ENCODE measurements at places on chromosomes 6 and 20.

GRCh38 chr6:149934249-149935156 lies 7.3 kb upstream of the ULBP2 start:
- peak; percentile 81 for DNase-seq

DNA sequence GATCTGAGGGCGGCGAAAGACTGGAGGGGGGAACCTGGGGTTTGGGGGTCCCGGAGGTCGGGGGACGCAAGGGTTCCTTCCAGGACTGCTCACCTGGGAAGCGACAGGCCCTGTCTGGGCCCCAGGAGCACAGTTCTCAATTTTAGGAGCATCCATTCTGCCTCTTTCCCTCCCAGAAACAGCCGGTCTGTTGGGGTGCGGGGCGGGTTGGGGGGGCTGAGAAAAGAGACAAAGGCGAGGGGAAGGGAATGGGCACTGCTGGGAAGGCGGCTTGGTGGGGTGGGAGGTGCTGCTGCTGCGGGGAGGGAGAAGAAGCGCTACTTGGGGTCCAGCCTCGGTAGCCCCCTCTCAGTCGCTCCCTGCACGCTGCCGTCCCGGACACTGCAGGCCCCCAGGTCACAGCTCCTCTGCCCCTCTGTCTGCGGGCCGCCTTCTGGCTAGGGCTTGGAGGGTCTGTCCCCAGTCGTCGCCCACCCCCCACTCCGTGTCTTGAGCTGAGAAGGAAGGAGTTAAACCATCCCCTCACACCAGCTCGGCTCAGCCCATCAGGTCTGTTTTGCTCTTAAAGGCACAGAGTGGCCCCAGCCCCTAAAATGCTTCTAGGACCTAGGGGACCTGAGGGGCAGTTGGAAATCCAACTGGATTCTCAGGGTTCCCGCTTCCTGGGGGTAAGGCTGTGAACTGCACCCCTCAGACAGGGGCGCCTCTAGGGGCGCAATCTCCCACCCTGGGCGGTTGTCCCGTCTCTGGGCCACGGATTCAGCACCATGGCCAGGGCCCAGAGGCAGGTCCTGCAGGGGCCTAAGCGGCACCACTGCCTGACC lies 690 bp downstream of the GDAP1L1 start:
- peak; percentile 43 for DNase-seq

DNA sequence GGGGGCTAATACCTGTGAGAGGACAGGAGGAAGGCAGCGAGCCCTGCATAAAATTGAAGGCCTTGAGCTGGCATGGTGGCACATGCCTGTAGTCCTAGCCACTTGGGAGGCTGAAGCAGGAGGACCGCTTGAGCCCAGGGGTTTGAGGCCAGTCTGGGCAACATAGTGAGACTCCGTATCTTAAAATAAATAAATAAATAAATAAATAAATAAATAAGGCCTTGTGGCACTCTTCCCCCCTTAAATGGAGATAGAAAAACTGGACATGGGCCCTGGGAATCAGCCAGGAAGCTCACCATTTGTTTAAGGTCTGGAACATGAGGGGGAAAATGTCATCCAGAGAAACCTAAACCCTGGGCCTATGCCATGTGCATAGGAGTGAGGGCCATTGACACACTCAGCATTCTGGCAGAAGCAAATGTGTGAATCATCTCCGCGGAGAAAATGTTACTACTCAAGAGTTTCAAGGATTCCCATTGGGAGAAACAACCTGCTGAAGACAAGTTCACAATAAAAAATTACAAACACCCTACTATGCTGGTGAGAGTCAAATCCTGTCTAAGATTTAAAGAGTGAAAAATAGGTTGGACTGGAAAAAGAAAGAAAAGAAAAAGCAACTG lies 51.9 kb upstream of the UBR2 start:
- no peak for DNase-seq

GRCh38 chr6:53641348-53641747 lies 24.2 kb downstream of the KLHL31 start:
- no peak for DNase-seq

DNA sequence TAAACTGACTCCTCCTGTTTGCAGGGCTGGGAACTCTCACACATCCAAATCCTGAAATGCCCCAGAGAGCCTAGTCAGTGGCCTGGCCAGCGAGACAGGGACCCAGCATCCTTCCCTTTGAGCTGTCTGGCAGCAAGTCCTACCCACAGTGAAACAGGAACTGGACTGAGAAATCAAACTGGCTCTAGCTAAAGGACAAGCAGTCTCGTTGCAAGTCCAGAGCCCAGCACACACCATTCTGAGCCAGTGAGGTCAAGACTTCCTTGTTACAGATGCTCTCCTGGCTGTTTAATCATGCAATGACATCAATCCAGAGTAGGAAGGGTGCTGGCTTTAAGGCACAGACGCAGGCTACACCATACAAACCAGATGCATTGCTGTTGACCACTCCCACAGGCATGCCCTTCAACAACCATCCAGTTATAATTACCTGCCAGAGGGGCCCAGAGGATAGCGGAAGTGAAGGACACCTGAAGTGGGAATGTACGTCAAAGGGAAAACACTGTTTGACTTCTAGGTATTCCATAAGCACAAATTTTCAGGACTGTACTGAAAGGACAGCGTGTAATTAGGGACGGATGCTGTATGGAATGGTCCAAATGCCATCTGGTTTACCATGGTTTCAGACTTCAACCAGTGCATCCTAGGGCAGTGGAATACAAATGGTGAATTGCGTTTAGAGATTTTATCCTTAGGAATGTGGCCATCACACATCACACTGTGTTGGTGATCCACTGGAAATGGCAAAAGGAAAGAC lies 114.4 kb downstream of the SLC23A2 start:
- DNase-seq = no peak

- DNase-seq = no peak
Observed at GRCh38 chr6:124924333-124924759, 37.9 kb upstream of the RNF217 start.

- DNase-seq = no peak
Observed at GRCh38 chr6:6224933-6225486, 95.5 kb downstream of the F13A1 start.

DNA sequence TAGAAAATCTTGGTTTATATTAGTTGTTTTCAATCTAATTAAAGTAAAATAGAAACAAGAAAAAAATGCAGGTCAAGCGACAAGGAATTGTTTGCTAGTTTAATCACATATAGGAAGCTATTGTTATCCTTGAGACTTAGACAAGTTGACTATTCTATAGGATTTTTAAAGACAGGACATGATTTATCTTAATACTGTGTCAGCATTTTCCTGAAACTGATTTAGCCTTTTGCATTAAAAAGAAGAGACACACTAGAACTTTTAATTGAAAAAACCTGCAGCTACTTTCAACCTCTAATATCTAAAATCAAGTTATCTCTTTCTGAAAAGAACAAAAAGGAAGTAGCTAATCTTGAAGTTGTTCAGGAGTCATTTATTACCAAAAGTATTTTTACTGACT lies 246.2 kb downstream of the PHF3 start:
- DNase-seq = no peak

- no peak for DNase-seq
Observed at GRCh38 chr6:40997234-40997957, 41.6 kb downstream of the UNC5CL start.

GRCh38 chr6:51753635-51754034 lies 333.8 kb downstream of the PKHD1 start:
- peak; percentile 13 for DNase-seq

- DNase-seq = no peak
Observed at GRCh38 chr6:158754738-158755137, 64.4 kb downstream of the EZR start.

DNA sequence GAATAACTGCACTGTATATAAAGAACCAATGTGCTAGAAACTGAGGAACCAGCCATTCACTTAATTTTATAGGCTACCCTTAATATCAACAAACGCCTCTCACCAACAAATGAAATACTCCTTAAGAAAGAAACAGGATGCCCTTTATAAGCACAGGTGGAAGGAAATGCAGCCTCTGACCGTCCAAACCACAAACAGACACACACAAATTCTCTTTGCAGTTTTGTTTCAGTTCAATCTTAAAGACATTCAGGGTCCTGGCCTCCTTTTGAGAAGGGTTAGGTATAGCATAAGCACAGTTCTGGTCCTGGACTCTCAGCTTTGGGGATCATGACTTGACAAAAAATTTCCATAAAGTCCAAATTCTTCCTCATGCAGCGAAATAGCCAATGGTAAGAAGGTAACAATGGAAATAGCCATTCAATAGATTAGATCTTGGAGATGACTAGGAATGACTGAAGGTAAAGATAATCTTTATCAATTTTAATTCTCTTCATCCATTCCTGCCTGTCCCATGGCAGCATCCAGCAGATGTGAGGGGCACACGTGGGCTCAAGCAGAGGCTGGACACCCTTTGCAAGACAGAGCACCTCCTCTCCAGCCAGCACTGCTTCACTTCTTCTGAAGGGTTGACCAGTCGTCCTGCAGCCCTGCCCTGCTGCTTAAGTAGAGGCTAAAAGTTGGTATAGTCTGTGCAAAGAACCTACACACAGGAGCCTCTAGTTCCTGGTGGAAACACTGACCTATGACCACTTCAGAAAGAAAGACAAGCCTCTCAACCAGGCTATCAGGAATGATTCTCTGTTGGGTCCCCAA lies 123.9 kb downstream of the CD83 start:
- no peak for DNase-seq

DNA sequence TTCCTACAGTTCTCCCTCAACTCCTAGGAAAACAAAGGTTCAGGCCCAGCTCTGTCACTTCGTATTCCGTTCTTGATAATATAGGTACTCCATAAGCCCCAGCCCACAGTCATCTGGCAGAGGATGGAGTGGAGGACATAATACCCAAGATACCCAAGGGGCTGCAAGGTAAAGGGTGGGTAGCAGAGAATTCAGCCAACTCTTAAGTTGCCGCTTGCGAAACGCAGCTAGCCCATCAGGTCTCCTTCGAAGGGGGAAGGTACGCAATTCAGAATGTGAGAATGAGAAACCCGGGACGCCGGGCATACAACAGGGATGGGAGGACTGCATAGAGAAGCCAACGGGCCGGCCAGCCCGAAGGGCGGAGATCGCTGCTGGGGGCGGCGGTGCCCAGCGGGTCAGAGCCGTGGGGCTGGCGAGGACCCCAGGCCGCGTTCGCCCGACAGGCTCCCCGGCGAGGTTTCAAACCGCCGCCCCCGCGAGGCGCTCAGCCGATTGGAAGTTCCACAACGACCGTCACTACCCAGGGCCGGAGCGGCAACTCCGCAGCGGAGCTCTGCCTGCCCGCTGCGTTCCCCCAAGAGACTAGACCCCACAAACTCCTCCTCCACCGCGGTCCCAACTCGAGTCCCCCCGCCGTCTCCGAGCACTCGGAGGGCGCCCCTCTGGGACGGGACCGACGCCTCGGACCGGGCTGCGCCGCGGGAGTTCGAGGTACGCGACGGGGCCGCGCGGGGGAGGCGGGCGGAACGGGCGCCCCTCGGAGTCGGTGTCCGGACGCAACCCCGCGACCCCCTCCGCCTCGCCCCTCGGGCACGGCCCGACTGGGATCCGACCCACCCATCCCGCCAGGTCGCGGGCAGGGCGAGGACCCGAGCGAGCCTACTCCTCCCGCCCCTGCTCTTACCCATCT lies 911 bp downstream of the CDK19 start:
- peak; percentile 75 for DNase-seq

DNA sequence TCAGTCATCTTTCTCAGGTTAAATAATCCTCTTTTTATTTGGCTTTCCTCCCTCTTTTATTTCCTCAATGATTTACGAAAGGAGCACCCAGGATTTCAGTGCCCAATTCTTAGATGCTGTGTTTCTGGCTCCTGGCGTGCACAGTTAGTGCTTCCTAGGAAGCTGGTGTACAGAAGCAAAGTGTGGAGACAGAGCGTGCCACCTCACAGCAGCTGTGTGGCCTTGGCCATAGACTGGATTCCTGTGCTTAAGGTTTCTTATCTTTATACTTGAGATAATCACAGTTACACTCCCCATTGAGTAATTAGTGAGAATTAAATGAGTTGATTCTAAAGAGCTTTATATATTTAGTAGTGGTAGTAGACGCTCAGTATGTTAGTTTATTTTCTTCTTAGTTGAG lies 39.7 kb upstream of the GJA1 start:
- DNase-seq = no peak

DNA sequence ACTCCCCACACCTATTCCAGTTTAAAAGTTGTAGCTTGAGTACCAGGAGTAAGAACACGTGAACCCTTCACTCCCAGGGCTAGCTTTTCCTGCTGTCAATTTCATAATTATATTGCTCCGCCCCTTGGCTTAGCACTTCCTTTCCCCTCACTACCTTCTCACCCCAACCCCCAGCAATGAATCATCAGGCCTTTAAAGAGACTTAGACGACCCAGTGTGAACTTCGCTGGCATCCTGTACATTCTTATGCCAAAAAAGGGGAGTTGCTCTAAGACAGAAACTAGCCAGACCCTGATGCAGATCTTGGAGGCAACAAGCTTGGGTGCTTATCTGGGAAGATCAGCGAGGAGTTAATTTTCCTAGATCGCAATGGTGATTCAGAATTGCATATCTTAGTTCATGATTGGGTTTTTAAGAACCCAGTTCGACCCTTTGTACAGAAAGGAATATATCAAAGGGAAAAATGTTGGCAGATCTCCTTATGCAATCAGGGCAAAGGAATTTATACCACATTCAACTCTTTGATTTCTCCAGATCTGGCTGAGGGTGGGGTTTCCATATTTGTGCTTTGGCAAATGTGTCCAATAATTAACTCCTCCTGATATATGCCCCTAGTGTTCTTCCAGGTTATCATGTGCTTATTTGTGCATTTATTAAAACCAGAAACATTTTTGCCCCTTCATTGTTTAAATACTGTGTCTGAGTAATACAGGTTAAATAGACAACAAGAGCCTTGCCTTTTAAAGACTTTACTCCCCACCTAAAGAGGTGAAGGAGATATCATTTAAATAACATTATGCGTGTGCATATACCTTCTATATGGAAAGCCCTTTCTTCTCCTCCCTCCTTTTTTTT lies 8.1 kb upstream of the ATXN1 start:
- peak; percentile 68 for DNase-seq

DNA sequence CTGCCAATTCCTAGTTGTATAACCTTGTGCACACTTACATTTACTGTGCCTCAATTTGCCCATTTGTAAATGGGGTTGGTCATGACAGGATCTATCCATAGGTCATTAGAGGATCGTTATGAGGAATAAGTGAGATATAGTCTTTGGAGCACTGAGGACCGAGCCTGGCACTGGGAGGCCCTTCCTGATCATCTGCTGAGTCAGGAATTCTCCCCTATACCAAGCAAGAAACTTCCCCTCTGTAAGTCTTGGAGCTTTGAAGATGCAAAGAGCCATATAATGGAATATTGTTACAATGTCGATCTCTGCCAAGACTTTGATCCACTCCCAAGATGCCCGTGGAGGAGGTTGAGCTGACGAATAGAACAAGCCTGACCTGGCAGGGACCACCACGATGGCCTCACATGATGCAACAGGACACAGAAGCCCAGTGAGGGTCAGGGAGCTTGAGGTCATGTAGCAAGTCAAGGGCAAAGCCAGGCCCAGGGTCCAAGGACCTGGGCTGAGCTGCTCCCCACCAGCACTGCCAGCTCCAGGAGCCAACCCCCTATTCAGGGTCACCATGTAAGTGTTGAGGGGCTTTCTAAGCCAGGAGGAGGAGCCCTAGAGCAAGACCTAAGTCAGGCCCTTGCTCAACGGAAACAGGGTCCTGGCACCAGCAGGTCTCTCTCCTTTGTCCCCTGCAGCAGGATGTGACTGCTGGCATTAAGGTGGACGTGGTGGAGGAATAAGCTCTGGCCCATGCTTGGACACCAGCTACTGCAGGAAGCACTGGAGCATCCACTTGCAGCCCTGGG lies 16.7 kb downstream of the PDRG1 start:
- no peak for DNase-seq

Measured in activated CD4-positive, alpha-beta T cell treated with anti-CD3 and anti-CD28 coated beads for 48 hours (primary cell).